ENCODE measurements at places on chromosomes 2 and 18.

DNA sequence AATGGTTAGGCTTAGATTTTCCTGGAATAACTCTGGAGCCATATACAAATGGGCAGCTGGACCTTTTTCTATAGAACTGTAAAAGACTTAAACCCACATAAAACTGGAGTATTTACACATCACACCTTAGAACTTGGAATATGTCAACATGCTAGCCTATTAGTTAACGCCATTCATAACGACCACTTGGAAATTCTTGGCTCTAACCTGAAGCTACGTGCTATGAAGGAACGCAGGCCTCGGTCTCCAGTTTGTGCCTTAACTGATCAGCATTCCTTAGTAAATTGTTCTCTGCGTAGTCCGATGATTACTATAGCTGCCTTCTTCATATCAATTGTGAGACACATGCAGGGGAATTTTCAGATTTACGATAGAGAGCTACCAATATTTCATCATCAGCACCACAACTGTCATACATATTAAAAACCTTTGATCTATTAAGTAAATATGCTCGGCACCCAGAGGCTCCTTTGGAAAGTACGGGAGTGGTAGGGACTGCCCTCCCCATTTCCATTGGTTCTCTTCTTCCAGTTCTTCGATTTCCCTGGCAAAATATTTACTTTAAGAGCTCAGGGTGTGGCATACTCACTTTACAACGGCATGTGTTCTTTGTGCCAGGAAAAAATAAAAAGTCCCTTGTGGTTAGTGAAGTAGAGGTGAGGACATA, 17.5 kb upstream of the CCL20 start:
- peak; percentile 84 for DNase-seq

DNA sequence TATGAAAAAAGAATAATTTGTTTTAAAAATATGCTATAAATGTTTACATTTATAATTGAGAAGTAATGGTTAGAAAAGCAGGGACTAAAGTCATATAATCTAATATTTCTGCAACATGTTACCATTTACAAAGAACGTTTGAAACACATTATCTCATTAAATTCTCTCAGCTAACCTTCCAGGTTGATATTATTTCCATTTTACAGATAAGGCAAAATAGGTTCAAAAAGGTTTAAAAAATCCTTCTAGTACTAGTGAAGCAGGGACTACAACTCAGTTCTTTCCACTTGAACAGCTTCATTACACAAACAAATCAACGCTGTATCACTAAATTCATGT, 875 bp downstream of the FASTKD1 start:
- peak; percentile 9 for DNase-seq

DNA sequence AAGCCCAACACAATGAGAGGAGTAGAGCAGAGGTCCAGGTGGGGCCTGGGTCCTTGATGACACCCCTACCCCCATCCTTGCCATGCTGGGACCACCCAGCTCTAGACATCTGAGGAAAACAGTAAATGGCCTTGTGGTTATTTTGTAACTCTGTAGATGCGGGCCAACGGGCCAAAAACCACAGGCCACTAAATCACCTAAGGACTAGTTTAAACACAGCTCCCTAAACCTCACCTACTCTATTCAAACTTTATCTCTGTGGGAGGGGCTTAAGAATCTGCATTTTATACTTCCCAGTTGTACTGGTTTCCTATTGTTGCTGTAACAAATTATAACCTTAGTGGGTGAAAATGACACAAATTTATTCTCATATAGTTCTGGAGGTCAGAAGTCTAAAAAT, 19.0 kb upstream of the SERTAD2 start:
- no peak for DNase-seq

DNA sequence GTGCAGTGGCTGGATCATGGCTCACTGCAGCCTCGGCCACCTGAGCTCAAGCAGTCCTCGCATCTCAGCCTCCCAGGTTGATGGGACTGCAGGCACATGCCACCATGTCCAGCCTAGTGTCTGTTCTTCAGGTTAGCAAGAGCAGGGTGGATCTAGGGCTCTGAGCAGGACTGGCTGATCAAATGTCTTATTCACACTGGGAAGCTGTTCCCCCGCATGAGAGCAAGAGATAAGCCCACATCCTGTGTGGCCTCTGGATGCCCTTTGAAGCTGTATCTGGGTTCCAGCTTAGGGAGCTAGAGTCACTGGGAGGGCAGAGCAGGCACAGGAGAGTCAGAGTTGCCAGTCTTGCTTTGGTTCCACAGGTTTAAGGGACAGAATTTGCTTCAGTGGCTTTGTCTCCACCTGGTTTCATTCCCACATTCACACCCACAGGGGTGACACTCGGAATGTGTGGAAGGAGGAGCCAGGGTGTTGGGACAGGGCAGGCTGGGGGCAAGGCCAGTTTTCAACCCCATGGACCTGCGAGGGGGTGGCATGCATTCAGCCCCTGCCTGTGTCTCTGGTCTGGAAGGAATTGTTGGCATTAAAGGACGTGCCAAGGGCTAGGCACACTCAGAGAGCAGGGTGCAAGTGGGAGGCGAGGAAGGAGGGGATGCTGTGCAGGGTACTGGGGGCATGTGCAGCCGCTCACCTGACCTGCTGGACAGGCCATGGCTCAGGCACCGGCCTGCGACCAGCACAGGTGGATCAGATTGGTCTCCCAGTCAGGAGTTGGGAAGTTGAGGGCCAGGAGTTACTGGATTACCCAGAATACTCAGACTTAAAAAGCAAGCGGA, 24.5 kb downstream of the PTPN18 start:
- DNase-seq: no peak

DNA sequence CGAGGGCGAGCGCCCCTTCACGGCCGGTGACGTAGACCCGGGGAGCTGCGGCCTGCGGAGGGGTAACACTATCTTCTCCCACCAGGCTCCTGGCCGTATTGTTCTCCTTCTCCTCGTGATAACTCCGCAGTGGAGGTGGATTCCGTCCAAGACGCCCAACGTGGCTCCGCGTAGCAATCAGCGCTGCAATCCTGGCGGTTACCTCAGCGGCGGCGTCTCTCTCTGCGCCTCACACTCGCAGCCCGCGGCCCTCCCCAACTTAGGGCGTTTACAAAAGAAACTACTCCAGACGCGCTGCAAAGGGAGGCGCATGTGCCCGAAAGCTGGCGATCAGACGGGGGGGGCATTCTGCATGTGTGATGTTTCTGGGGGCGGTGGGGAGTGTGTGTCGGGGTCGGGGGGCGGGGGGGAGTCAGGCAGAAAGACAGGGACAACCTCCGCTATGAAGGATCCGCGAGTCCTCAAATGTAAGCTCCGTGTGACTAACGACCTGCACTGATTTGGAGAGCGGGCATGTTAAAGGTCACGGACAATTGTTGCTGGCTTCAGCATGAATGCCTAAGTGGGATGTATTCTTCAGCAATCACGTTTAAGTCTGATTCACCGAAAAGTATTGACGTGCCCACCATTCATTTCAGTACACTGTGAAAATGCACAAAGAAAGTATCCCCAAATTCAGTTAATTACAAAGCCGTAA, 1.3 kb upstream of the ZNF516 start:
- no peak for DNase-seq

DNA sequence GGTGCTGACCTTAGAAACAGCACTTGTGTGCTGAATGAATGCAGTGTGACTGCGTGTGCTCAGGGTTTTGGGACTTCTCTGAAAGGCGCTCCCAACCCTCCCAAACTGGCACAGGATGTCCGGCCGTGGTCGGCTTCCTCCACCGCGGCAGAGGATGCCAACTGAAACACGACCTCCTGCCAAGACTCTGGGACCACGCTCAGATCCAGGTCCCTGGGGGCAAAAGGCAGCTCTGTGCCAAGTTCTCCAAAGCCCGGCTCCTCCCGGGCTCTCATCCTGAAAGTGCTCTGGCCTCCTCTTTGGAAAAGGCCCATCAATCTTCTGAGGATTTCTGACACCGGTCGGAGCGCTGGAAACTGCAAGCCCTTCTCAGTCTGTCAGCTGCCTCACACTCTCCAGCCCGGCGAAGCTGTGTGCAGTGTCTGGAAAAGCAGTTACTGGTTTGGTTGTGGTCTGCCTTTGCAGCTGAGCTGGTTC, 32.3 kb upstream of the ZBTB7C start:
- DNase-seq: no peak

- no peak for DNase-seq
These were observed 33.4 kb downstream of the SIX2 start for GRCh38 chr2:44975571-44976450.

GRCh38 chr2:7044253-7045250, 127.3 kb downstream of the RNF144A start:
- peak; percentile 76 for DNase-seq

All from PC-3 (cell line).